Esophagus mucosa (tissue), 1 donor: ENCODE measurements at places on chromosomes 5 and 9. TPM values are rescaled to one million over a fixed set of nuclear protein-coding genes. Genes with fewer than 3 reads are reported as not detected.

Gene RABEPK
- 15.0 TPM for total RNA-seq

Gene THG1L
- total RNA-seq: 10.6 TPM

Gene PTCH1
- 3.9 TPM for total RNA-seq

- ATAC-seq: no peak
Measured at GRCh38 chr5:9194509-9194908, 351.4 kb downstream of the SEMA5A start.

DNA sequence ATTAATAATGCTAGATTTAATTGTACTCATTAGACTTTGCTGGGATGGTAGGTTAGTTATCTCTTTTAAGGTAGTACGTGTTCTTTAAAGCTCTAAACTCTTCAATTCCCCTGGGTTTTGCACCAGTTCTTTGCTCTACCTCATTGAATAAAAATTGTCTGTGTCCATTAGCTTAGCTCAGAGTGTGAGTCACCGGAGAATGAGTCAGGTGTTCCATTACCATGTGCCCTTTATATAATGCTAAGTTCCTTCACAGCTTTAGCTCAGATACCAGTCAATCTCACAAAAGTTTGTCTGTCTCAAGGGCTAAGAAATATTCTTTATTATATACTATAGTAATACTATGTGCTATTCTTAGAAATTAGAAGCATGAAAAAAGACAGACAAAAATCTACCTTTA, 339.4 kb downstream of the PRELID2 start:
- peak; percentile 90 for ATAC-seq

GRCh38 chr5:149323621-149324205, 21.6 kb upstream of the GRPEL2 start:
- no peak for ATAC-seq

- ATAC-seq: no peak
Measured at GRCh38 chr5:30040488-30041118, 1152.9 kb upstream of the CDH6 start.

DNA sequence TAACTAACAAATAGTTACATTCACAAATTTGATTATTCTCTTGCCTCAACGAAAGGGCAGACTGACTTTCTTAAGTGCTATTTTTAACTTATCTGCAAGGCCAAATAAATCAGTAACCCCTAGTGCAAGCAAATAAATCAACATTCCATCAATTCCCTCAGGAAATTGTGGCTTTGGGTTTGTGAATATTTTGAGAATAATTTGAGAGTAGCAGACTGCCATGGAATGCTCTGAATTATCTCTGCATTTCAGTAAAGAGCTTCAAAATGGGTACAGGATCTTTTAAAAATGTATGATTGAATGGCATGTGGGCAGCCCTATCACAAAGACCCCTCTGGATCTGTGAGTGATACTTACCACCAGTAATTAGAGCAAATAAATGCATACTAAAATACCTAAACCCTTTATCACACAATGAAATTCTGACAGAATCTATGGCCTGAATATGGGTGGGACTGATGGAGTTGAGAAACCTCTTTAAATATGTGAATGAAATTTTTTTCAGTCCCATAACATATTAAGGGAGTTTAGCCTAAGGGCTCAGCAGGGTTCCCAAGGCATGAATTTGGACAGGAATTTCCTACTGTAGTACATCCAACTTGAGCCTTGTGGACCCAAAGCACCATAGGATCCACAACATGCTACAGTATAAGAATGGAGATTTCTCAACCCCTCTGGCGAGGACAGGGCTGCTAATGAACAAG, 92.5 kb upstream of the ITGA2 start:
- ATAC-seq: no peak

DNA sequence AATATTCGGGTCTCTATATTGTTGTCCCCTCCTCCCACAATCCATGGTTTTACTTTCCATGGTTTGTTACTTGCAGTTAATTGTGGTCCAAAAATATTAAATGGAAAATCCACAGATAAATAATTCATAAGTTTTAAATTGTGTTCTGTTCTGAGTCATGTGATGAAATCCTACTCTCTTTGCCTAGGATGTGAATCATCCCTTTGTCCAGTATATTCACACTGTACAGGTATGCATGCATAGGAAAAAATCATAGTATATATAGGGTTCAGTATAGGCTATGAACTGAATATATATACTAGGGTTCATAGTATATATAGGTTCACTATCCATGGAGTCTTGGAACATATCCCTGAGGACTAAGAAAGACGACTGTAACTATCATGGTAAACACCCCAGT, 19.6 kb downstream of the INSYN2B start:
- ATAC-seq: no peak

- no peak for ATAC-seq
Measured at GRCh38 chr5:74336297-74336696, 304.2 kb downstream of the ENC1 start.
